Activated CD4-positive, alpha-beta T cell treated with anti-CD3 and anti-CD28 coated beads for 36 hours (primary cell): ENCODE measurements at places on chromosomes 12 and 14. TPM values are rescaled to one million over a fixed set of nuclear protein-coding genes. Genes with fewer than 3 reads are reported as not detected.

CMA1 gene
- total RNA-seq: not detected

ZCCHC8 gene
- total RNA-seq: 39.1 TPM

PLEKHH1 gene
- 5.7 TPM for total RNA-seq

SMAGP gene
- total RNA-seq: 0.86 TPM

DBX2 gene
- total RNA-seq: not detected

VRTN gene
- not detected for total RNA-seq

NXPH4 gene
- 0.51 TPM for total RNA-seq

PTPRO gene
- total RNA-seq: 0.49 TPM

ITPR2 gene
- total RNA-seq: 27.3 TPM

HOXC12 gene
- total RNA-seq: not detected

ZBTB42 gene
- total RNA-seq: 1.5 TPM

C14orf39 gene
- total RNA-seq: not detected

C14orf132 gene
- total RNA-seq: 4.1 TPM

FRMD6 gene
- total RNA-seq: 8.0 TPM

SMIM41 gene
- total RNA-seq: not detected

SLC2A14 gene
- total RNA-seq: 0.25 TPM

LRRC10 gene
- total RNA-seq: not detected

KCNC2 gene
- total RNA-seq: not detected

MLF2 gene
- total RNA-seq: 144 TPM

ACOT2 gene
- total RNA-seq: 5.0 TPM

DRAM1 gene
- 2.4 TPM for total RNA-seq

RGS6 gene
- 0.39 TPM for total RNA-seq

NTF3 gene
- not detected for total RNA-seq

PTMS gene
- total RNA-seq: 105 TPM

ITGB7 gene
- total RNA-seq: 73.0 TPM

RFX4 gene
- total RNA-seq: not detected

OR9K2 gene
- total RNA-seq: not detected

EPS8 gene
- 2.0 TPM for total RNA-seq

ADAMTS20 gene
- not detected for total RNA-seq

DEGS2 gene
- 2.6 TPM for total RNA-seq

CACNA2D4 gene
- total RNA-seq: 7.2 TPM

RASSF9 gene
- not detected for total RNA-seq

VASH1 gene
- total RNA-seq: 5.3 TPM

PTHLH gene
- not detected for total RNA-seq

PAPOLA gene
- total RNA-seq: 190 TPM

KLRD1 gene
- 0.28 TPM for total RNA-seq

PPFIA2 gene
- total RNA-seq: not detected

ABCD4 gene
- 43.1 TPM for total RNA-seq

NPFF gene
- not detected for total RNA-seq

SPRYD3 gene
- 18.2 TPM for total RNA-seq

PLBD1 gene
- not detected for total RNA-seq

GXYLT1 gene
- total RNA-seq: 6.1 TPM

IL26 gene
- 1.1 TPM for total RNA-seq

BDKRB1 gene
- not detected for total RNA-seq

TBC1D30 gene
- 0.30 TPM for total RNA-seq

GAS2L3 gene
- 2.6 TPM for total RNA-seq

PPP1R13B gene
- total RNA-seq: 9.3 TPM

RIMBP2 gene
- not detected for total RNA-seq

RND1 gene
- total RNA-seq: 2.2 TPM

CTSG gene
- 0.35 TPM for total RNA-seq

PMCH gene
- total RNA-seq: not detected

IPO8 gene
- total RNA-seq: 48.7 TPM

EMC9 gene
- 46.7 TPM for total RNA-seq

CFAP251 gene
- 0.65 TPM for total RNA-seq

COCH gene
- total RNA-seq: 0.94 TPM

FBLN5 gene
- 3.0 TPM for total RNA-seq

CEP128 gene
- 18.6 TPM for total RNA-seq
